ENCODE measurements at places on chromosomes 5 and 9. TPM values are rescaled to one million over a fixed set of nuclear protein-coding genes. Genes with fewer than 3 reads are reported as not detected.

- DNase-seq, result no peak
- no peaks in the 10 kb centered on the region for H3K27me3 ChIP-seq
- H3K4me3 ChIP-seq, result no peak overlapping the region
- no peaks in the 10 kb centered on the region for H3K36me3 ChIP-seq
- H3K4me1 ChIP-seq, result peaks cover 38% of the 10 kb centered on the region
These were observed 9.9 kb downstream of the RBM27 start for GRCh38 chr5:146213210-146213826.

DNA sequence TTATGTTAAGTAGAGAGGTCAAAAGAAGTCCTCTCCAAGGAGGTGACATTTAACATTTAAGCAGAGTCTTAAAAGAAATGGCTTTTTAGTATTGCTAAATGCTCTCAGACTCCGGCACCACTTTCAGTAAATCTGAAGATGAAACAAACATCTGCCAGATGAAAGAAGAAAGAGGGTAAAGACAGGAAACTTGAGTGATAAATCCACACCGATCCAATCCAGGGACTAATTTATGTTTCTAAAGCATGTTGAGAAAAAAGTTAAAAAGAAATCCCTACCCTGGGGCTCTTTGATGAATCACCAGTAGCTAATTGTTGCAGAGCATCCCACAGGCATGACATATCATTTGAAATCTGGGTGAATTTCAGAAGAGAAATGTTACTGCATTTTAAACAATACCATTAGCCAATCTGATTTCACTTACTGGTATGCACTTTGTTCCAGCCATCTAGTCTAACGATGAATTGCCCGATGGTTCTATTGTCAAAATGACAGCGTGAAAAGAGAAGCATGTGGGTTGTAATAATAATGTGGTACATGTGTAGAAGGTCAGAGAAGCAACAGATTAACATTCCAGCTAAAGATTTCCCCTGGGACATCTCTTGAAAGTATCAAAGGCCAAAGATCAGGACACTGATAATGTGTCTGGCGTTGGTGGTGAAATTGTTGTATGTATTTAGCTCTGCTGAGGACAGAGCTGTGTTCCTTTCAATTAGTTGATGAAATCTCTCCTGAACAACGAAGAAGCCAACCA lies 485.7 kb downstream of the CSNK1G3 start:
- H3K4me1 ChIP-seq, result peaks cover 11% of the 10 kb centered on the region
- no peaks in the 10 kb centered on the region for H3K27me3 ChIP-seq
- H3K27ac ChIP-seq, result no peak overlapping the region
- no peak for DNase-seq
- no peaks in the 10 kb centered on the region for H3K36me3 ChIP-seq

GRCh38 chr9:126301985-126302603 lies 24.5 kb upstream of the MVB12B start:
- H3K4me3 ChIP-seq, result no peak overlapping the region
- H3K27ac ChIP-seq, result no peak overlapping the region
- H3K4me1 ChIP-seq, result no peaks in the 10 kb centered on the region
- no peaks in the 10 kb centered on the region for H3K36me3 ChIP-seq
- DNase-seq, result no peak

DNA sequence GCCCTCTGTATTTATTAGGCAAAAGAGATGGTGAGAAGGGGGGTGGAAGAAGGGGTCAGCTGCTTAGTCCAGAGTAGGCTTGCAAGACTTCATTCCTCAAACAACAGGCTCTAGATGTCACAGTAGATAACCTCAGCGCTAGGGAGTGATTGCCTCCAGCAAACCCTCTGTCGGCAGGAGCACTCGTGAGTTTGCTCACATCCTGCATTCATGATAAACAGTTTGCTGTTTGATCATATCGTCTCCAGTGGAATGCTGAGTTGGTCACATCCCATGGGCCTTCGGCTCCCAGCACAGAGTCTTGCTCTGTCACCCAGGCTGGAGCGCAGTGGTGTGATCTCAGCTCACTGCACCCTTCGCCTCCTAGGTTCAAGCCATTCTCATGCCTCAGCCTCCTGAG lies 3.6 kb downstream of the TTC23L start:
- H3K4me1 ChIP-seq, result peaks cover 13% of the 10 kb centered on the region
- H3K36me3 ChIP-seq, result no peaks in the 10 kb centered on the region
- H3K27me3 ChIP-seq, result no peaks in the 10 kb centered on the region
- DNase-seq, result no peak
- H3K27ac ChIP-seq, result no peak overlapping the region

DNA sequence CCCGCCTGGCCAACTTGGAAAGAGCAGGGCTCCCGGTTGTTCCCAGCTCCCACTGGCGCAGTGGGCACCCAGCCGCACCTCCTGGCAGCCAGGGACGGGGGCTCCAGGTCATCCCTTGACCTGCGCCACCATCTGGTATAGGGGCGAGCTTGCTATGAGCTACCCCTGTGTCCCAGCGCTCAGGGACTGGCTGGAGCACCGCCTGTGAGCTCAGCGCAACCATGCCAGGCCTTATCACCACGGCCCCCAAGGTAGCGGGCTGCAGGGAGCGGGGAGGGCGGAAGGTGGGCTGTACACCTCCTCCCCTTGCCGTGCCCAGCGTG lies 15.4 kb upstream of the RASA1 start:
- no peak for DNase-seq
- no peaks in the 10 kb centered on the region for H3K27me3 ChIP-seq
- H3K36me3 ChIP-seq, result no peaks in the 10 kb centered on the region
- H3K4me3 ChIP-seq, result no peak overlapping the region

DNA sequence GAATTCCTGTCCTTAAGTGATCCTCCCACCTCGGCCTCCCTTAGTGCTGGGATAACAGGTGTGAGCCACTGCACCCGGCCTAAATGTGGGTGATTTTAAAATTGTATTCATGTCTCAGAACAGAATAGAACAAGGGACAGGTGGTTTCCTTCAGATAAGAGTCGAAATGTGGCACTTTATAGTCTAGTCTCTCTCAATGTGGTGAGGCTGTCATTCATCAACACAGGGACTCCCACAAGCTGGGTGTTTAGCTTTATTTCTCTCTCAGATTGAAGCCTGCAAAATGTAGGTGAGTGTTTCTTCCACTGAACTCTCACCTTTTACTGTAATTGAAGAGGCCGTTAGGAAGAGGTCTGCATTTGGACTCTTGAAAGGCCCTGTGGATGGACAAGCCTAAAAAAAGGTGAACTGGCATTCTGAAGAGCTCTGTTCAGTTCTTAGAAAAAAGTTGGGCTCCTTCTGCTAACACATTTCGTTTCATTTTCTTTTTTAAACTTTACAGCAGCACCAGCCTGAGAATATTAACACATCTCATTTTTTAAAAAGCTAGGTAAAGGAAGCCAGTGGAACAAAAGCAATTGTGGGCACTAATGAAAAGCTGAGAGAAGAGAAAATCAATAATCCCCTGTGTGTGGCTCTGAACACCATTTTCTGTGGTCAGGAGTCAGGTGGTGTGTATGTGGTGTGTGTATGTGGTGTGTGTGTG lies 126.2 kb upstream of the SLC28A3 start:
- H3K4me3 ChIP-seq, result no peak overlapping the region
- no peaks in the 10 kb centered on the region for H3K27me3 ChIP-seq
- no peaks in the 10 kb centered on the region for H3K36me3 ChIP-seq

- no peak overlapping the region for H3K27ac ChIP-seq
- peaks cover 4% of the 10 kb centered on the region for H3K36me3 ChIP-seq
- H3K4me1 ChIP-seq, result no peaks in the 10 kb centered on the region
These were observed 60.3 kb downstream of the TLE4 start for GRCh38 chr9:79632060-79632459.

DNA sequence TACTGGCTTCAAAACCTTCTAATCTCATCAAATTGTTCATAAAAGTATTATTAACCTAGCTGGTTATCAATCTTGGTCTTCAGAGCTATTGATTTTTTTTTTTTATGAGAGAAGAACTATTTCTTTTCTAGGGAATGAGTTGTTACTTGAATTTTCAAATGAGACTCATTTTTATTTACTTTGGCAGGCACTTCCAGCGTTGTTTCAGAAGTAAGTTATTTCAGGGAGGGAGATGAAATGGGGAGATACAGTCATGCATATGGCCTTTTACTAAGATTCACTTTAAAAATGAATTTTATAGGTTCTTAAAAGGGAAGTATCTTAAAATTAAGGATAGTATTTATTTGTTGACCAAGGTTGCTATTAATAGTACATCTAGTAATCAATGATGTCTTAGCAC lies 129.6 kb downstream of the IZUMO3 start:
- H3K4me3 ChIP-seq, result no peak overlapping the region
- no peak for DNase-seq
- no peak overlapping the region for H3K27ac ChIP-seq
- no peaks in the 10 kb centered on the region for H3K36me3 ChIP-seq

DNA sequence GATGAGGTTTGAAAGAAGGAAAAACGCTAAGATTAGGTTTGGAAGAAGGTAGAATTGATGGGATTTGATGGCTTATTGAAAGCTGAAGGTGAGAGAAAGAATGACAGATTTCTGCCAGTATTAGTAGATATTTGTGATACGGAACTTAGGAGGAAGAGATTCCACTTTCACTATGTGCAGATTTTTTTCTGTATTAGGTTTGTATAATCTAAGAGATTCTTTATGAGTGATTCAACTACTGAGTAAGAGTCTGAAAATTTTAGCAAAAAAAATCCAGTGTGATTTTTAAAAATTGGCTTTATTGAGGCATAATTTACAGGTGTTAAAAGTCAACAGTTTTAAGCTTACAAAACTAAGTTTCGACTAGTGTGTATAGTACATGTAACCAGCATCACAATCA lies 54.1 kb downstream of the AP3S1 start:
- H3K4me1 ChIP-seq, result no peaks in the 10 kb centered on the region
- DNase-seq, result no peak
- no peaks in the 10 kb centered on the region for H3K36me3 ChIP-seq
- H3K27me3 ChIP-seq, result no peaks in the 10 kb centered on the region
- H3K27ac ChIP-seq, result no peak overlapping the region

- H3K4me1 ChIP-seq, result peaks cover 35% of the 10 kb centered on the region
- peak overlapping the region; percentile 85 for H3K4me3 ChIP-seq
- H3K27ac ChIP-seq, result peak overlapping the region; percentile 45
- H3K36me3 ChIP-seq, result peaks cover 24% of the 10 kb centered on the region
- DNase-seq, result no peak
These were observed 5.7 kb downstream of the NFIB start for GRCh38 chr9:14307989-14308852.

DNA sequence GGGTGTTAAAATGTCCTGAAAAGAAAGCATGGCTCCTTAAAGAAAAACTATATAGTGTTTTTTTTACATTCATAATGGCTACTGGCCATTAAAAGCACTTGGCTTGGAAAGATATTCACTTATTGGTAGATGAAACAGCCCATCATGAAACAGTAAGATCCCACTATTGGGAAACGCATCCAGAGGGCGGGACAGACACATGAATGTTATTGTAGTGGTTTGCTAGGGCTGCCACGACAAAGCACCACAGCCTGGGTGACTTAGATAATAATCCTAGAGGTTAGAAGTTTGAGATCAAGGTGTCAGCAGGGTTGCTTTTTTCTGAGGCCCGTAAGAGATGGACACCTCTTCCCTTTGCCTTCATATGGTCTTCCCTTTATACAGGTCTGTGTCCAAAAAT lies 139.4 kb upstream of the ANKH start:
- H3K36me3 ChIP-seq, result no peaks in the 10 kb centered on the region
- no peak overlapping the region for H3K4me3 ChIP-seq
- peaks cover 26% of the 10 kb centered on the region for H3K4me1 ChIP-seq
- H3K27ac ChIP-seq, result no peak overlapping the region

DNA sequence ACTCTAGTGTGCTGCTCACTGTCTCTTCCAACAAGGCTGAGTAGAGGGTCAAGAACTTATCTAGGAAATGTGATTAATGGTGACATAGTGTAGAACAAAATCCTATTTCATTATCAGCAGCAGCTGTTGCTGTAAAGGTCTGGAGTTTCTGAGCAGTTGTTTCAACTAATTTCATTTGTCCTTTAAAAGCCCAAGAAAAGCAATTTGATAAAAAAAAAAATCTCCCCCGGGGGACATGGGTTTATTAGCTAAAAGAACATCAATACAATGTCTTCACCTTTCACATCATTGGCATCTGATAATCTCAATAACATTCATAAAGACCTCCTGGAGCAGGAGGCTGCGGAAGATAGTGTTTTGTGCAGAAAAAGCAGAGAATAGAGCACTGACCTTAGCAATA lies 468.1 kb downstream of the KCTD16 start:
- no peaks in the 10 kb centered on the region for H3K27me3 ChIP-seq
- no peak overlapping the region for H3K4me3 ChIP-seq
- no peak overlapping the region for H3K27ac ChIP-seq
- no peaks in the 10 kb centered on the region for H3K36me3 ChIP-seq
- DNase-seq, result no peak

- H3K27me3 ChIP-seq, result no peaks in the 10 kb centered on the region
- DNase-seq, result no peak
- no peaks in the 10 kb centered on the region for H3K36me3 ChIP-seq
- H3K4me1 ChIP-seq, result no peaks in the 10 kb centered on the region
- no peak overlapping the region for H3K27ac ChIP-seq
- no peak overlapping the region for H3K4me3 ChIP-seq
These were observed 700.5 kb upstream of the ZNF608 start for GRCh38 chr5:125446986-125447385.

- H3K27me3 ChIP-seq, result no peaks in the 10 kb centered on the region
- no peak for DNase-seq
- H3K4me3 ChIP-seq, result no peak overlapping the region
- no peaks in the 10 kb centered on the region for H3K4me1 ChIP-seq
- no peaks in the 10 kb centered on the region for H3K36me3 ChIP-seq
- no peak overlapping the region for H3K27ac ChIP-seq
These were observed 1849.2 kb upstream of the C9orf72 start for GRCh38 chr9:29422438-29422837.

DNA sequence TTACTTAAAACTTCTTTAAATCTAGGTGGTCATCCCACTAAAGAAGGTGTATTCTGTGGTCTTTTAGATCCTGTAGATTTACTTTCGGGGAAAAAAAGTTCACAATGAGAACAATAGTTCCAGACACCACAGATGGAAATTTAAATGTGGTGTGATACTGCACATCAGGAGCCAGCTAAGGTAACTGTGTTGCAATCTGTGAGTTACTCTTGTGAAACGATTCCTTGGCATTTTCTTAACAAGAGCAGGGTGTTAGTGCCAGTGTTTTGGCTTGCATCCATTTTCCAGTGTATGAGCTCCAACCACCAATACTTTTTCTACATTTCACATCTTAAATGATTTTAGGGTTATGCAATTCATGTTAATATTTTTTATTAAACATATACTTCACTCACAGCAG lies 674.5 kb downstream of the CETN3 start:
- H3K27me3 ChIP-seq, result no peaks in the 10 kb centered on the region
- no peak overlapping the region for H3K27ac ChIP-seq
- no peaks in the 10 kb centered on the region for H3K4me1 ChIP-seq
- H3K36me3 ChIP-seq, result no peaks in the 10 kb centered on the region
- H3K4me3 ChIP-seq, result no peak overlapping the region

ADAMTSL2 gene
- 2.9 TPM for total RNA-seq

PLAC8L1 gene
- not detected for total RNA-seq

C5orf15 gene
- 22.7 TPM for total RNA-seq

TXNDC8 gene
- not detected for total RNA-seq

MZB1 gene
- total RNA-seq, result not detected

SNCAIP gene
- 0.83 TPM for total RNA-seq
